Adrenal gland (tissue), 19 donors: ENCODE measurements at places on chromosomes 3 and 15. TPM values are rescaled to one million over a fixed set of nuclear protein-coding genes. Genes with fewer than 3 reads are reported as not detected.

- H3K27me3 ChIP-seq: no peaks in the 10 kb centered on the region
- no peak for DNase-seq
- no peaks in the 10 kb centered on the region for H3K36me3 ChIP-seq
- peaks cover 6% of the 10 kb centered on the region for H3K4me1 ChIP-seq
- H3K4me3 ChIP-seq: no peak overlapping the region
Measured at GRCh38 chr3:171982828-171983227, 56.5 kb upstream of the FNDC3B start.

- H3K36me3 ChIP-seq: no peaks in the 10 kb centered on the region
Measured at GRCh38 chr3:10173926-10174435, 9.3 kb downstream of the IRAK2 start.

DNA sequence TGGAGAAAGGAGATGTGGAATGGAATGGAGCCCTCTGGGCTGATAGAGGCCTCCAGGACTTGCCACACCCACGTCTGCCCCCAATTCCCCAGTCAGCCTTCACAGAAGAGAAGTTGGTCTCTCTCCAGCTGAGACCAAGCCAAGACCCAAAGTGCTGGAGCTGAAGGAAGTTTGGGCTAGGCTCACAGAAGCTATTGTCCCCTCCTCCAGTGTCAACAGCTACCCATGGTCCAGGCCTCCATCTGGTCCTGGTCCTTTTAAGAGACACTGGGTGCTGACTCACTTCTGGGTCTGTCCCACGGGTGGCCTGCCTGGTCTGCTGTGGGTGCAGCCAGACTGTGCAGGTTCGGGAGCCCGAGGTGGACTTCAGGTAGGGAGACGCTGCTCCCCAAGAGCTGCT, 179.8 kb downstream of the APBA2 start:
- no peaks in the 10 kb centered on the region for H3K4me1 ChIP-seq
- H3K27ac ChIP-seq: no peak overlapping the region
- no peaks in the 10 kb centered on the region for H3K27me3 ChIP-seq
- H3K36me3 ChIP-seq: no peaks in the 10 kb centered on the region

DNA sequence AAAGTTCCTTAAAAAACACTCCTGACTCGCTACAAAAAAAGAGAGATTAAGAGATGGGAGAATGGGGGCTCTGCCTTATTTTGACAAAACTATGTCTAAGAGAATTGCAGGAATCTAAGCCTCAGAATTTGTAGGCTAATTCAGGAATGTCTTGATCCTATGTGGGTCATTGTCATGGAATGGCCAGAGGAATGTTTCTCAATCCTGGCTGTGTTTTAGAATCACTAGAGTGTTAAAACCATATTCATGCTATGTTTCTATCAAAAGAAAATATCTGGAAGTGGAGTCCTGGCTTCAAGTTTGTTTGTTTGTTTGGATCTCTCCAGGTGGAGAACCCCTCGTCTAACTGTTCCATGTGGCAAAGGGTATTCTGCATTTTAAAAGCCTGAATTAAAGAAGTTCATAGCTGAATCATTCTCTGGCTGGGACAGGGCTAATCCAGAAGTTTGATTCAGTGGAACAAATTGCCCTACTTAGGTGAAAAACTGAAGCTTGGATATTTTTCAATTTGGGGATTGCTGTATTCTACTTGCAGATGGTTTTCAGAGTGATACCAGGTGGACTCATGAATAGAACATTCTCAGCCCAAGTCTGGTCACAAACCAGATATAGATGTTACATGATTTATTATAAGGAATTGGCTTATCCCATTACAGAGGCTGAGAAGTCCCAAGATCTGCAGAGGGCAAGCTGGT, 28.2 kb downstream of the GJD2 start:
- no peaks in the 10 kb centered on the region for H3K27me3 ChIP-seq
- DNase-seq: no peak
- H3K4me3 ChIP-seq: no peak overlapping the region
- no peaks in the 10 kb centered on the region for H3K36me3 ChIP-seq

DNA sequence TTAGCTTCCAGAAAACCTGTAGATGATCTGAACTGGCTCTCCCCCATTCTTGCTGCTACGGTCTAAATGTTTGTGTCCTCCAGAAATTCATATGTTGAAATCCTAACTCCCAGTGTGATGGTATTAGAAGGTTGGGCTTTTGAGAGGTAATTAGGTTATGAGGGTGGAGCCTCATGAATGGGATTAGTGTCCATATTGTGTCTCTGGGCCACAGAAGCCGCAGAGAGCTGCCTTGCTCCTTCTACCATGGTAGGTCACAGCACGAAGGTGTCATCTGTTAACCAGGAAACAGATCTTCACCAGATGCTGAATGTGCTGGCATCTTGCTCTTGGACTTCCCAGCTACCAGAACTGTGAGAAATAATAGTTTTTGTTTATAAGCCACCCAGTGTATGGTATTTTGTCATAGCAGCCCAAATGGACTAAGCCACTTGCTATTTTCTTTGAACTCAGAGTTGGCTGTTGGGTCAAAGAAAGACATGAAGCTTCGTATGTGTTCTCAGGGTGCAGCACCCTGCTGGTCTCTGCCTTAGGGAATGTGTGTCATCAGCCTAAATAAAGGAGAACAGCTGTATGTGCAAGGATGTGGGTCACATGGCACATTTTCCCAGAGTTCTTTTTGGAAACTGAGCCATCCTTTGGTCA, 317.5 kb upstream of the SLCO3A1 start:
- no peaks in the 10 kb centered on the region for H3K27me3 ChIP-seq
- H3K4me3 ChIP-seq: no peak overlapping the region
- no peak for DNase-seq
- H3K36me3 ChIP-seq: no peaks in the 10 kb centered on the region
- no peak overlapping the region for H3K27ac ChIP-seq

DNA sequence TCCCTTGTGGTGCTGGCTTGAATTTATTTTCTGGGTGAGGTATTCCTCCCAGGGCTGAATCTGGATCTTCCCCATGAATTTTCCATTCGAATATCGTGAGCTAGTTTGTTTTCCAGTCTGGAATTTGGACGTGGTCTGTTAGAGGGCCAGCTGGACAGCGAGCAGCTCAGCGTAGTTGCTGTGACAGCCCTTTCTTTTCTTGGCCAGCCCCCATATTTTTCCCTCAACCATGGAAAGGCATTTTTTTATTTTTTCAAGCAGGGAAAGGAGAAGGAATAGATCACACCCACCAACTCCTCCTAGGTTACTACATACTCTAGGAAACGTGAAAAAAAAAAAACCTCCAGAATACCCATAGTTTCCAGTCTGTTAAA, 152.0 kb downstream of the KLHL25 start:
- DNase-seq: no peak
- H3K4me1 ChIP-seq: peaks cover 34% of the 10 kb centered on the region
- no peak overlapping the region for H3K4me3 ChIP-seq

DNA sequence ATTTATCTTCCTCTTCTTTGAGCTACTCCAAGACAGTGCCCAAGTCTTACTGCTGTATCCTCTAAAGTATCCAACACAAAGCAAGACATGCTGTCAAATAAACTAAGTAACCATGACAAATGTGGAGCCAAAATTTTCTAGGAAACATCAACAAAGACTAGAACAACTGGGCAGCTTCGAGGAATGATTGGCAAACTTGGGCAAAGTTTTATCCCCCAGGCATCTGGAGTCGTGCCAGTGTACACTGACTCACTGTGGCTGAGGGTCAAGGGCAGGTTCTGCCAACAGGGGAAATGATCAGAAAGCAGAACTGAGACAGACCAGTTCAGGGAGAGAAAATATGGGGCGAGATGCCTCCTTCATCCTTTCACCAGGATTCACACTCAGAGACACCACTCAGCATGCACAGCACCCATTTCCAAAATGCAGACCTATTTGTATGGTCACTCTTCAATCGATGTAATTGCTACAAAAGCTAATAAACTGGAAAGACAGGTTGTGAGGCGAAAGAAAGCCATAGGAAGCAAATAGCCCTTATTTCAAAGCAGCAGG, 65.8 kb downstream of the MB21D2 start:
- peaks cover 6% of the 10 kb centered on the region for H3K4me1 ChIP-seq
- H3K27me3 ChIP-seq: no peaks in the 10 kb centered on the region
- H3K27ac ChIP-seq: peak overlapping the region; percentile 37
- DNase-seq: peak; percentile 91

TTC23 gene
- 21.5 TPM for total RNA-seq

THRB gene
- total RNA-seq: 9.7 TPM
